Fibroblast of skin of right biceps (primary cell): ENCODE measurements at places on chromosomes 3 and 15.

DNA sequence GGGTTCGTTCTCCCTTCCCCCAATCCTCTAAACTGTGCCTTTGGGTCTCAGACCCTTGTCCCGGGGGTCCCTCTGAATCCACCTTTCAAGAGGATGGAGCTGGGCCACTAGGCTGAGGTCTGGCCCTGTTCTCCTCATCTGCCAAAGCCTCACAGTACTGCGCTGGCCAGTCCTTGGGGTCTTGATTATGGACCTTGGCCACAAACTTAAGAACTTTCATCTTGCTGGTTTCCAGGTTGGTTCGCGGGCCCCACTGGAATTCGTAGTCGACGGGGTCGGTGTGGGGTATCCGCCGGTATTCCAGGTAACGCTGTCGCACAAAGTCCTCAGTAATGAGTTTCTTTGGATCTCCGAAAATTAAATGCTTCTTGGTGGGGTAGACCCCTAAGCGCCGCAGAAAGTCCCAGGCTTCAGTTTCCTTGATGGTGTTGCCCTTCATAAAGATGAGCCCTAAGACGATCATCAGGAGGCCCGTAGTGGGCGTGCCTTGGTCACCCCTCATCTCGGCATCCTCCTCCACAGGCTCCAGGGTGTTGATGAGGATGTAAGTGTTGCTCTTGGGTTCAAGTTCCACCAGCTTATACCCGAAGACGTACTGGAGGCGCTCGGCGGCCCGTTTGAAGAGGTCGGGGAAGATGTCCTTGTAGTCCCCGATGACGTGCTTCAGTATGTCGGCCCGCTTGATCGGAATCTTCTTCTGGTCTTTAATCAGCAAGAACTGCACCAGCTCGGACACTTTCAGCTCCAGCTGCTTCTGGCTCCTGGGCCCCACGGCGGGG, 727 bp downstream of the NSMCE3 start:
- DNase-seq: peak; percentile 37

- no peak for DNase-seq
Measured at GRCh38 chr15:34358367-34358766, 8.6 kb downstream of the LPCAT4 start.

- no peak for DNase-seq
Measured at GRCh38 chr3:60322298-60322856, 928.9 kb downstream of the FHIT start.

- no peak for DNase-seq
Measured at GRCh38 chr15:31556494-31557150, 230.0 kb downstream of the KLF13 start.

- no peak for DNase-seq
Measured at GRCh38 chr15:41258750-41259471, 27.8 kb downstream of the CHP1 start.

DNA sequence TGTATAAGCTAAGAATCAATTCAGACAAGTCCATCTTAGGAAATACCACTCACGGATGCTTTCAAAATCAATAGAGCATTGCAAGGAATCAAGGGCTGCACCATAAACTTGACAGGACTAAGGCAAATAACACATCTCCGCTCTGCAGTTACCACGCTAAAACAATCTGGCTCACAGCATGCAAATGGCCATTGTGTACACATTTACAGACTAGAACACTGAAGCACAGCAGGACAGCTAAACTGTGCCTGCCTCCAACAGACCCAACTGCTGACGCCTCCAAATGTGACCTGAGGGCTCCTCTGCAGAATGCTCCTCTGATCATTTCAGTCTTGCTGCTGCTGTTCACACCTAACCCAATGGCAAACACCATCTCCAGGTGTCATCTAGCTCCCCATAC, 104.3 kb downstream of the MEX3B start:
- no peak for DNase-seq

DNA sequence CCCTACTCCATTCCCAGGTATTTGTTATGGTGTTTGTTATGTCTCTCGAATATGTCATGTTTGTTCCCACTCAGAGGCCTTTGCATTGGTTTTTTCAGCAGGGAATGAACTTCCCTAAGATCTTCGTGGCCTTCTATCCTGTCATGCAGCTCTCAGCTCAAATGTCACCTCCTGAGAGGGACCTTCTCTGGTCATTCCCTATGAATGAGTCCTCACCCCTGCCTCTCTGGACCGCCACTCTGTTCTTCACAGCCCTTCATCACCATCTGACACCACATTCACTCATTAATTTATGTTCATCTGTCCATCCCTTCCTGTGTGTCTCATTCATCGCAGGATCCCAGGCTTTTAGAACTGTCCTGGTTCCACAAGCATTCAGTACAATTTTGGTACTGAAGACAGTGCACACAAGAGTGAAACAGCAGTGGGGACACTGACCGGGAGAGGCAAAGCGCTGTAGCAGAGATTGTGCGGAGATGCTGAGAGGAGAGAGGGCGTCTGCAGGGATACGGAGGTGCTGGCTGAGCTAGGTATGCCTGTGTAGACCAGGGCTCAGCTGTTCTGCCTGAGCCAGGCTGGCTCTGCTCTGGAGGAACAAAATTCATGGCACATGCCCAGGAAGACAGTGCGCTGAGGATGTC, 132.3 kb downstream of the CHCHD6 start:
- no peak for DNase-seq
